ENCODE measurements at places on chromosomes 7 and 10.

DNA sequence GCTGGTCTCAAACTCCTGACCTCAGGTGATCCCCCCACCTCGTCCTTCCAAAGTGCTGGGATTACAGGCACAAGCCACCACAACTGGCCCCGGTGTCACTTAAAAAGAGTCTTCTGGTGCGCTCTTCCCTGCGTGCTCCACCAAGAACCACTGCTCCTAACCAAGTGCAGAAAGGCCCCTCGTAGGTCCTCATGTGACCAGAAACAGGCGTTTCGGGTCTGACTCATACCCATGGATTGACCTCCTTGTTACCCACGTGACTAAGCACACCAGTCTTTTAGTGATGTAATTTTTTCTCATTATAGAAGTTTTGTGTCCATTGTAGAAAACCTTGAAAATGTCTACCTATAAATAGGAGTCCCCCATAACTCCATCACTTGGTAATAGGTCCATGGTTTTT, 13.9 kb downstream of the FKBP6 start:
- no peak overlapping the region for H3K4me3 ChIP-seq
- H3K27ac ChIP-seq: no peak overlapping the region

DNA sequence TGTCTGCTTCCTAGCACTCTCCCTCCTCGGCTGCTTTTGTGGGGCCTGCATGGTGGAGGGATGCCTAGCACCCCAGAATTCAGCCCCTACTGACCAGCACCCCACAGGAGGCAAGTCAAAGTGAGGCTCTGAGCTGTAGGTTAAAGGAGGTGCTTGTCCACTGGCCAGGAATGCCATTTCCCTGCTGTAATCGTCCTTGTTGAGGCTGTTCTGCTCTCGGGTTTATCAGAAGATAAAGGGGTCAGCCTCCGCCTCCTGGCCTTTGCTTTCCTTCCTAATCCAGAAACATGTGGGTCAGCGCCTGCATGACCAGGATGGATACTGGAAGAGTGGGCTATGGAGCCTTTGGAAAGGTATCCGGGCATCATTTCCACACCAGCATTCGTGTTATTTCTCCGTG, 98.9 kb downstream of the MKI67 start:
- no peak overlapping the region for H3K4me3 ChIP-seq
- no peak overlapping the region for H3K27ac ChIP-seq

- no peak overlapping the region for H3K27ac ChIP-seq
- H3K4me1 ChIP-seq: no peaks in the 10 kb centered on the region
- no peak overlapping the region for H3K4me3 ChIP-seq
- DNase-seq: no peak
- H3K27me3 ChIP-seq: no peaks in the 10 kb centered on the region
- H3K36me3 ChIP-seq: no peaks in the 10 kb centered on the region
These were observed 134.0 kb downstream of the GLI3 start for GRCh38 chr7:42103020-42103419.

GRCh38 chr7:73761854-73762658, 8.0 kb downstream of the CLDN3 start:
- no peaks in the 10 kb centered on the region for H3K36me3 ChIP-seq
- no peak overlapping the region for H3K27ac ChIP-seq
- no peak overlapping the region for H3K4me3 ChIP-seq
- H3K27me3 ChIP-seq: peaks cover 2% of the 10 kb centered on the region
- H3K4me1 ChIP-seq: no peaks in the 10 kb centered on the region

- H3K36me3 ChIP-seq: no peaks in the 10 kb centered on the region
- no peak overlapping the region for H3K27ac ChIP-seq
- peaks cover 9% of the 10 kb centered on the region for H3K4me1 ChIP-seq
- H3K27me3 ChIP-seq: no peaks in the 10 kb centered on the region
- H3K4me3 ChIP-seq: no peak overlapping the region
These were observed 3.6 kb upstream of the PTTG1IP2 start for GRCh38 chr7:90465816-90466215.

DNA sequence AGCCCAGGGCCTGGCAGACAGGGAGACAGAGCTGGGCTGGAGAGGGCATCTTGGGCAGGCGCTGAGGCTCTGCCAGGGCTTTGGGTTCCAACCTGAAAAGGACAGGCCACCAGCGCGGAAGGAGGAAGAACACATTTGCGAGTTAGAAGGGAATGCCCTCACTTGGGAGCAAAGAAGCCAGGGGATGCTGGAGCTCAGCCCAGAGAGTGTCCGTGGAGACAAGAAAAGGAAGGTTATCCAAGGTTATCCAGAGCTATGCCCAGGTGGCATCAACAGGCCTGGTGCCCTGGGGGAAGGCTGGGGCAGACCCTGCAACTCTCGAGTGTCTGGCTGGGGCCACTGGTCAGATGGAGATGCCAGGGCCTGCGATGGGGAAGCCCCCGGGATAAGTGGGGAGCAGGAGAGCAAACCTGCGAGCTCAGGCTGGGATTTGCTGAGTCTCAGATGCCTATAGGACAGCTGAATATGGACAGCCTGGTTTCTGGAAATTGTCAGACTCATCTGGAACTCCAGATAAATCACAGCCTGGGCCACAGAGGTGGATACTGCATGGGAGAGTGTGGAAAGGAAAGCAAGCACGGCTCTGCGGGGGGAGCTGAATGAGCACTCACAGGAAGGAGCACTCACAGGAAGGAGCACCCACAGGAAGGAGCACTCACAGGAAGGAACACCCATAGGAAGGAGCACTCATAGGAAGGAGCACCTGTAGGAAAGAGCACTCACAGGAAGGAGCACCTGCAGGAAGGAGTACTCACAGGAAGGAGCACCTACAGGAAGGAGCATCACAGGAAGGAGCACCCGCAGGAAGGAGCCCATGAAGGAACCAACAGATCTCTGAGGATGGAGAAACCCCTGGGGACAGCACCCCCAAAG, 152.1 kb downstream of the ADAM12 start:
- H3K27me3 ChIP-seq: no peaks in the 10 kb centered on the region
- H3K36me3 ChIP-seq: no peaks in the 10 kb centered on the region
- H3K27ac ChIP-seq: no peak overlapping the region
- DNase-seq: no peak
- no peak overlapping the region for H3K4me3 ChIP-seq

DNA sequence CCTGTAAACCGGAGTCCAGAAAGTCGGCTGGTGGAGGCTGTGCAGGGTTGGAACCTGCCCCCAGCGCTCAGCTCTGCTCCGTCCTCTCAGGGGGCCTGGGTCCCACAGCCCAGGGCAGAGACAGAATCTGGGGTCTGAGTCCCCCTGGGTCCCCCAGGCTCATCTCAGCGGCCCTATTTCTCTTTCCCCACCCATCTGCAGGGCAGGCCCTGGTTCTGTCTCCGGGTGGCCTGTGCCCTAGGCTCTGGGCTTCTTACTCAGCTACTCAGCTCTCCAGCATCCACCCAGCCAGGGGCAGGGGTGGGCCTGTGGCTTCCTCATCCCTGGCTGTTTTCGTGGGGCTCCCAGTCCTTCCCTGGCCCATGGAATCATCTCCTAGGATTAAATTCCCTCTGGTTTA, 183.4 kb downstream of the ADARB2 start:
- DNase-seq: no peak
- no peak overlapping the region for H3K4me3 ChIP-seq
- no peak overlapping the region for H3K27ac ChIP-seq
- H3K27me3 ChIP-seq: no peaks in the 10 kb centered on the region

DNA sequence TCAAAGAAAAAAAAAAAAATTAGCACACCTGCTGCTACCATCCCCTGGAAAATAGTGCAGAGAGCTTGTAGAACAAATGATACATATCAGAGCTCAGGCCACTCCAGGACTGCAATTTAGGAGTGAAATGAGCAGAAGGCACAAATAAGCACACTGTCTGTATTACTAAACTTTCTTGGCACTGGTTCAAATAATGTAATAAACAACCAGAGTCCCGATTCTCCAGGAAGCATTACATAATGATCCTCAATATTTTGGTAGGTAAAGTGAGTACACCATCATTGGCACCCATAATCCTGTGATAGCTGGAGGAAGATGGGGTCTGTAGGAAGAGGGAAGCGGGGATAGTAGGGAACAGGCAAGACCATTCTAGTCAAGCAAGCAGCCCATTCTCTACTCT, 74.3 kb downstream of the SVOPL start:
- DNase-seq: no peak
- H3K27ac ChIP-seq: peak overlapping the region; percentile 43
- peaks cover 41% of the 10 kb centered on the region for H3K4me1 ChIP-seq
- H3K4me3 ChIP-seq: peak overlapping the region; percentile 27
- H3K27me3 ChIP-seq: peaks cover 13% of the 10 kb centered on the region

DNA sequence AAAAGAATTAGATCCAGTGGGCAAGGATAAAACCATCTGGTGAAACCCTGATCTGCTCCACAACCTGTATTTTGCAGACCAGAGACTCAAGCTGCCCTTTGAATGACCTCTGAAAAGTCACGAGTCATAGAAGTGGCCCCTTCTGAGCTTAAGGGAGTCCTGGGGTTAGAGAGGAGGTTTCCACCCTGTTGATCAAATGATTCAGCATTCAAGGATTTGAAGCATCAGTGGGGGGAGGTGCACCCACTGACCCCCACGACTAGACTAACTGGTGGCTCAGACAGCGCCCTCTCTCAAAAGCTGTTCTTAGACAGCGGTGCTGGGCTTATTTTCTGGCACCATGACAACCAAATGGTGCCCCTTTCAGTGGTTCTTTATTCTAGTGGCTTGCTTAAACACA, 44.3 kb downstream of the PLCE1 start:
- H3K27me3 ChIP-seq: no peaks in the 10 kb centered on the region
- H3K27ac ChIP-seq: no peak overlapping the region
- no peaks in the 10 kb centered on the region for H3K36me3 ChIP-seq
- no peak for DNase-seq

GRCh38 chr7:130719541-130719940, 14.5 kb downstream of the KLF14 start:
- no peak overlapping the region for H3K4me3 ChIP-seq
- no peak for DNase-seq
- H3K4me1 ChIP-seq: no peaks in the 10 kb centered on the region
- H3K36me3 ChIP-seq: no peaks in the 10 kb centered on the region
- peaks cover 12% of the 10 kb centered on the region for H3K27me3 ChIP-seq

GRCh38 chr10:3783682-3784432, 1.2 kb downstream of the KLF6 start:
- H3K27me3 ChIP-seq: no peaks in the 10 kb centered on the region
- peak overlapping the region; percentile 91 for H3K4me3 ChIP-seq
- peak overlapping the region; percentile 99 for H3K27ac ChIP-seq
- H3K36me3 ChIP-seq: peaks cover 58% of the 10 kb centered on the region
- no peak for DNase-seq
- H3K4me1 ChIP-seq: peaks cover 43% of the 10 kb centered on the region

GRCh38 chr10:131269776-131270460, 41.6 kb downstream of the TCERG1L start:
- DNase-seq: no peak
- H3K4me1 ChIP-seq: no peaks in the 10 kb centered on the region
- no peak overlapping the region for H3K27ac ChIP-seq

DNA sequence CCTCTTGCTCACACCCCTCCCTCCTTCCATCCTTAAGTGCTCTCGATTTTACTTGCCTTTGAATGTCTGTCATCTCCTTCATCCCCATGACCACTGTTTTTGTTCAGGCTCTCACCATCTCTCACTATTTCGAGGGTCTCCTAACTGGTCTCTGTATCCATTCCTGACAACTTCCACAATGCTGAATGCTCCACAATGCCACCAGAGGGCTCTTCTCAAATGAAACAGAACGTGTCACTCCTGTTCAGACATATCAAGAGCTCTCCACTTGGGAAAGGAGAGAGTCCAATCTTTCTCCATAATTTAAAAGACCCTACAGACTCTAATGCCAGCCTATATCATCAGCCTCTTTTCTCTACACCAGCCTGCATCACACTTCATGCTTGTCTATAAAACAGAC, 9.0 kb upstream of the SLC13A1 start:
- no peaks in the 10 kb centered on the region for H3K36me3 ChIP-seq
- no peak overlapping the region for H3K4me3 ChIP-seq
- no peaks in the 10 kb centered on the region for H3K4me1 ChIP-seq
- H3K27me3 ChIP-seq: no peaks in the 10 kb centered on the region

DNA sequence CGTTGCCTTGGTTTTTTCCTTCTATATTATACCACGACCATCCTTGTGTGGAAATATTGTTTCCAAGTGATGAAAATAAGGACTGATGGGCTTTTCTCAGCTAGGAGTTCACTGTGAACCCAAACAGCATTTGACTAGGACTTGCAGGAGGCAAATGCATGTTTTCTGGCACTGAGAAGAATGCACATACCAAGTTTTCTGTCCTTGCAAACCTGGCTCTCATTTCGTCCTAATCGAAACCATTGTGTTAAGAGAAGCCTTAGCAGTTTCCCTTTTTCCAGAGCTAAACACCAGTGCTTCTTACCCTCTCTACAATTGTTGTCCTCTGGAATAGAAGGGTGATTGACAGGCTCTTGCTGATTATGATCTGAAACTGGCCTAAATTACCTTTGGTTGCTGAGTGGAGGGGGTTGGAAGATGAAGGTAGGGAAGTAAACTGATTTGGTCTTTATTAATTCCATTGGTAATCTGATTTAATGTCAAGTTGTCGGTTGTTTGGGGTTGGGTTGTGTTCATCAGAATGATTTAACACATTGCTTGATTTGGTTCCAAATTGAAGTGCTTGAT, 33.1 kb upstream of the ELMO1 start:
- H3K27me3 ChIP-seq: peaks cover 38% of the 10 kb centered on the region
- H3K4me1 ChIP-seq: no peaks in the 10 kb centered on the region
- H3K27ac ChIP-seq: no peak overlapping the region
- no peaks in the 10 kb centered on the region for H3K36me3 ChIP-seq
- DNase-seq: no peak

GRCh38 chr10:106500041-106500924, 664.2 kb downstream of the SORCS1 start:
- H3K27me3 ChIP-seq: no peaks in the 10 kb centered on the region
- H3K4me3 ChIP-seq: no peak overlapping the region

DNA sequence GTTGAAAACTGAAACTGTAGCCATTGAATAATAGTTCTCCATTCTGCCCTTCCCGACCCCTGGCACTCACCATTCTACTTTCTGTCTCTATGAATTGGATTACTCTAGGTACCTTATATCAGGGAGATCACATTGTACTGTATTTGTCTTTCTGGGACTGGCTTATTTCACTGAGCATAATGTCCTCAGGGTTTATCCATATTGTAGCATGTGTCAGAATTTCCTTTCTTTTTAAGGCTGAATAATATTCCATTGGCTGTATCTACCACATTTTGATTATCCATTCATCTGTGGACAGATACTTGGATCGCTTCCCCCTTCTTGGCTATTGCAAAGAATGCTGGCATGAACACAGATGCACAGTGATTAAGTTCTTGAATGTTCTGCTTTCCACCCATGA, 107.4 kb downstream of the CDH23 start:
- no peak for DNase-seq
- H3K4me1 ChIP-seq: peaks cover 3% of the 10 kb centered on the region
- no peak overlapping the region for H3K27ac ChIP-seq
- no peaks in the 10 kb centered on the region for H3K36me3 ChIP-seq
- no peaks in the 10 kb centered on the region for H3K27me3 ChIP-seq
- no peak overlapping the region for H3K4me3 ChIP-seq

GRCh38 chr7:4015996-4016395, 666.1 kb upstream of the FOXK1 start:
- DNase-seq: no peak
- H3K4me1 ChIP-seq: no peaks in the 10 kb centered on the region
- H3K36me3 ChIP-seq: no peaks in the 10 kb centered on the region
- no peak overlapping the region for H3K4me3 ChIP-seq

All from T-helper 2 cell treated with Interferon-gamma antibody and Interleukin-4, amounts not matched to agents 5 μg/mL and 100 μg/mL, for 36 hours (primary cell).